Stimulated activated CD8-positive, alpha-beta memory T cell treated with anti-CD3 and anti-CD28 coated beads, Interleukin-7, amount 100 ng/mL, for 1 hour (primary cell): ENCODE measurements at places on chromosomes 16 and 17.

- DNase-seq = no peak
Measured at GRCh38 chr17:6559753-6560215, 3.4 kb upstream of the PITPNM3 start.

- no peak for DNase-seq
Measured at GRCh38 chr17:71407981-71408380, 712.8 kb upstream of the SOX9 start.

DNA sequence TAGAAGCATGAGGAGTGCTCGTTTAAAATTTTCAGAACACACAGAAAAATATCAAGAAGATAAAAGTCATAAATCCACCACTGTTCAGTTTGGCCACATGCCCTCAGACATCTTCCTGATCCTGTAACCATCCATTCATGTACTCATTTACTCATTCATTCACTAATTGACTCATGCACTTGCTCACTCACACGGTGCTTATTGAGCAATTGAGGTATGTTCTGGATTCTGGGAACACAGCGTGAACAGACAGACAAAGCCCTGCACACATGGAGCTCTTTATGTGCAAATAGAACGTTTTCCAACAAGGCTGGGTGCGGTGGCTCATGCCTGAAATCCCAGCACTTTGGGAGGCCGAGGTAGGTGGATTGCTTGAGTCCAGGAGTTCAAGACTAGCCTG lies 10.2 kb upstream of the NATD1 start:
- DNase-seq = no peak

DNA sequence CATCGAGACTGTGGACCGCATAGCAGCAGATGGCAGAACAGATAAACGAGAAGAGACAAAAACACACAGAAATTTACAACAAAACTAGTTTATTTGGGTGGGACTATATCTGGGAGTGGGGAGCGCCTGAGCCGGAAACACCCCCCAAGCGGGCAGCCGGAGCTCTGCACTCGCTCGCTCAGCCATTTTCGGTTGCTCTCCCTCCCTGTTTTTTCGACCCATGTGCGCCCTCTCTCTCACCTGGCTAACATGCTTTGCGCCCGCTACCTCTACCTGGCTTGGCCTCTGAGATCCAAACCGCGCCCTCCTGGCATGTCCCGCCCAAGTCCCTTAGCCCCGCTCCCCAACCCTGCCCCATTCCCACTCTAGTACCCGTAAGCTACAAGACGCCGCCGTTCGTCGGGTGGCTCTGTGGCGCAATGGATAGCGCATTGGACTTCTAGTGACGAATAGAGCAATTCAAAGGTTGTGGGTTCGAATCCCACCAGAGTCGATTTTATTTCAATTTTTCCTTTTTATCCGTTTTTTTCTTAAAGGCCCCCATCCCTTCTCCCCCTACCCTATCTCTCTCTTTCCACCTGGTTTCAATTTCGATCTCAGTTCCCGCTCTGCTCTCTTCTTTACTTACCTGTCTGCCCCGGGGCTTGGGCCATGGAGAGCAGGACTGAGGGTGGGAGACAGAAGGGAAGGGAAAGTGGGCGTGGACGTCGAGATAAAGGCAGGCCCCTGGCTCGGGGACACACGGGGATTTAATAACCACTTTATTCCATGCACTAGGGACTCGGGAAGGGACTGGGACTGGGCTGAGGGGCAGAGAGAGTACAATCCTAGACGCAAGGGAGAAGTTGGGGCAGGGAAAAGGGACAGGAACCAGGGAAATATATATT lies 2.4 kb upstream of the ALOXE3 start:
- DNase-seq = no peak

DNA sequence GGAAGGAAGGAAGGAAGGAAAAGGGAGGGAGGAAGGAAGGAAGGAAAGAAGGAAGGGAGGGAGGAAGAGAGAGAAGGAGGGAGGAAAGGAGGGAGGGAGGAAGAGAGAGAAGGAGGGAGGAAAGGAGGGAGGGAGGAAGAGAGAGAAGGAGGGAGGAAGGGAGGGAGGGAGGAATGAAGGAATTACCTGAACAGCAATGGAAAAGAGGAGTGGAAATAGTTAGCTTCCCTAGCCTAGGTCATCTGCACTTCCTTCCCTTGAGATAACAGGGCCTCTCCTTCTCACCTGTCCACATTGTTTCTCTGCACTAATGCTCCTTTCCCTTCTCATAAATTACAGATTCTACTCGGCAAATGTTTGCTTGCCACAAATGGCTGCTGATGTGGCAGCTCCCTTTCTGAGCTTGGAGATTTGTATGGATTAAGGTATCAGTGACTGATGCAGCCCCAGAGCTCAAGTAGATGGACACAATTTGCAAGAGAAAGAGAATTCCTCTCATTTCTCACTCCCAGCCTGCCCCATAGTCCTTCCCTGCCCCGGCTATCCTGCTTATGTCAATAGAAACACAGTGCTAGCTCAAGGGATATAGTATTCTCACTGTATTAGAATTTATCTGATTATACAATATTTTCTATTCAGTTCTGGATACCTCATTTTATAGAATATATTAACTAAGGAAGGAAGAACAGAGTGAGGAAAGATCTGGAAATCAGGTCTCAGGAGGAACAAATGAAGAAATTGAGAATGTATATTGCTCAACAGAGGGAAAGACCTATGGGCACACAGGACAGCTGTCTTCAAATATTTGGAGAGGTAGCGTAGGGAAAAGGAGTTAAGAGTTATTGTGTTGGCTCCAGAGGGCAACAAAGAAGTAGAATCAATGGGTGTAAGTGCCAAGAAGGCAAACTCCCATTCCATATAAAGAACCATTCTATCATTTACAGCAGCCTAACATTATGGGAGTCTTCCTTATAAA lies 14.6 kb downstream of the HOXB1 start:
- DNase-seq = no peak

- no peak for DNase-seq
Measured at GRCh38 chr17:42660692-42661345, 1.7 kb downstream of the TUBG2 start.

DNA sequence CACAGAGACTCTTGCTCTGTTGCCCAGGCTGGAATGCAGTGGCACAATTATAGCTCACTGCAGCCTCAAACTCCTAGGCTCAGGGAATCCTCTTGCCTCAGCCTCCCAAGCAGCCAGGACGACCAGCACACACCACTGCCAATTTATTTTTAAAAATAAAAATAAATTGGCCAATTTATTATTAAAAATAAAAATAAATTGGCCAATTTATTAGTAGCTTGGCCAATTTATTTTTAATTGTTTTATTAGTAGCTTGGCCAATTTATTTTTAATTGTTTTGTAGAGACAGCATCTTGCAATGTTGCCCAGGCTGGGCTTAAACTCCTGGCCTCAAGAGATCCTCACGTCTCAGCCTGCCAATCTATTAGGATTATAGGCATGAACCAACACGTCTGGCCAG lies 184.3 kb downstream of the FTO start:
- DNase-seq = no peak

DNA sequence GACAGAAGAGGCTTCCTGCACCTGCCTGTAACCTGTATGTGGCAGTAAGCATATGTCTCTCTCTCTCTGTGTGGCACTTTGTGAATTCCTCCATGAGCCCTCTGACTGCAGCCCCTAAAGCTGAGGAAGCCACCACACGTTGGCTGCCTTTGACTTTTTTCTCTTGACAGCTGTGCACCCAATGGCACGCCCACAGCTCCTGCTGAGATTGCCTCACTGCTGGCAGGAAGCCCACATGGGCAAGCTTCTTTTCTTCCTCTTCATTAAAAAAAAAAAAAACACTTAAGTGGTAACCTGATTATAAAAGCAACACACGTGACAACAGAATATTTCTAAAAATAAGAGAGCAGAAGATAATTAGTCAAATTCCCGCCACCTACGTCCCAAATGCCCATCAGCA lies 34.0 kb upstream of the PIRT start:
- DNase-seq = no peak

- DNase-seq = no peak
Measured at GRCh38 chr16:70691223-70692129, 5.6 kb upstream of the MTSS2 start.

DNA sequence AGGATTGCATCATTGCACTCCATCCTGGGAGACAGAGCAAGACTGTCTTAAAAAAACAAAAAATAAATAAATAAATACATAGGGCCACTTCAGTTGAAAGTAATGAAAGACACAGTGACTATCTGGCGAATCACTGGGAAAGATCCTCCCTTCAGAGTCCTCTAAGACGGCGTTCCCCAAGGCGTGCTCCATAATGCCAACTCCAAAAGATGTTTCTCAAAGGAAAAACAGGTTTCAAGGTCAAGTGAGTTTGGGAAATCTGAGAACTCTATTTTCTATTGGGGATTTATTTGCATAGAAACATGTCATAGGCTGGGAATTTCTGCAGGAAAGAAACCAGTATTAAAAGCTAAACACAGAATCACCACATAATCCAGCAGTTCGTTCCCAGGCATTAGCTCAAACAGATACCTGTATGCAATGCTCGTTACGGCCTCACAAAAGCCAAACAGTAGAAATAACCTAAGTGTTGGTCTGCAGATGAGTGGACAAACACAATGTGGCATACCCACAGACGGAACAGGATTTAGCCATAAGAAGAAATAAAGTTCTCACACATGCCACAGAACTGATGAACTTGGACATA lies 7.9 kb downstream of the KLHDC4 start:
- DNase-seq = no peak

- no peak for DNase-seq
Measured at GRCh38 chr17:80545499-80545826, 825 bp downstream of the RPTOR start.
